ENCODE measurements at places on chromosomes 16 and 17.
A peak's percentile ranks its signal among the peaks of the same experiment; 100 is the strongest.

DNA sequence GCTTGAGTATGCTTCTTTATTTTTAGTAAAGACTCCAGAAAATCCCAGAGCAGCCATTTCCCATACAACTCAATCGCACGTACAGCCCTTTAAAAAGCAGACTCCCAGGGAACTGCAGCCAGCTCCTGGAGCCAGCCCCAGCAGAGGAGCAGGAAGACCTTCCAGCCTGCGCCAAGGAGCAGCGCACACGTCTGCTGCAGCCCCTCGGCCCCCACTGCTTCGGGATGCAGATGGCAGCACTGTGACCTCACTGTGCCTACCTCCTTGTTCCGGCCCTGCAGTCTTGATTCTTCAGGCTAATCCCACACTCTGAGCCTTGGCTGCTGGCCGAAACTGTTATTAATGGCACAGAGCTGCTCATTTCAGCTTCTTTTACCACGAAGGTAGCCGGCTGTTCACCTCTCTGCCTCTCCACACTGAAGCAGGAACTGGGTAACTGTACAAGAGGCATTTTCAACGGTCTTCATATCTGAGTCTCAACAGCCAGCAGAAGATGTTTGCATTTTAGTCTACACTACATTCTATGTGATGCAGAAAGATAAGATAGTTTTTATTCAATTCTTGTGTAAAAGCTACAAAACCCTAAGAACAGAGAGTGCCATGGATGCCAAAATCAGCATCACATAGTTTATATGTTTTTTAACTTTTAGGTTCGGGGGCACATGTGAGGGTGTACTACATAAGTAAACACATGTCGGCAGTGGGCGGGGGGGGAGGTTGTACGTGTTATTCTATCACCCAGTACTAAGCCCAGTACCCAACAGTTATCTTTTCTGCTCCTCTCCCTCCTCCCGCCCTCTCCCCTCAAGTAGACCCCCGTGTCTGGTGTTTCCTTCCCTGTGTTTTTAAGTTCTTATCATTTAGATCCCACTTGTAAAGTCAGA lies 130.9 kb downstream of the ANKRD11 start:
- DNase-seq = no peak

DNA sequence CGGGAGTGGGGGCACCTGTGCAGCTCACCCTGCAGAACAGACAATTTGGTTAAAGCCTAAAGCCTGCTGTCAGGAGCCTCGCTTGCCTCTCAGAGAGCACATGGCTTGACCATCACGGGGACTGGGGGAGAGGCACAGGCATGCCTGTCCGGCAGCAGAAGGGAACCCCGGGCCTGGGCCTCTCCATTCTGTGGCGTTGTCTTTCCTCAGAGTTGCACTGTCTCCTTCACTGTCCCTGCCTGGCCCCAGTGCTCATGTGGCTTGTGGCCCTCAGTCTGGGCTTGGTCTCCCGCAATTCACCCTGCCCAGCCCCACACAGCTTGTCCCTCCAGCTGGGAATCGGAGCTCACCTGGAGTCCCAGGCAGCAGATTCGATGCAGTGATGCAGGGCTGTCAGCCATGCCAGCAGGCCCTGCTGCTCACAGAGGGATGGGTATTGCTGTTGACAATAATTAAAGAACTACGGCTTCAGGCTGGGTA lies 189.9 kb downstream of the SEC14L1 start:
- no peak for DNase-seq

DNA sequence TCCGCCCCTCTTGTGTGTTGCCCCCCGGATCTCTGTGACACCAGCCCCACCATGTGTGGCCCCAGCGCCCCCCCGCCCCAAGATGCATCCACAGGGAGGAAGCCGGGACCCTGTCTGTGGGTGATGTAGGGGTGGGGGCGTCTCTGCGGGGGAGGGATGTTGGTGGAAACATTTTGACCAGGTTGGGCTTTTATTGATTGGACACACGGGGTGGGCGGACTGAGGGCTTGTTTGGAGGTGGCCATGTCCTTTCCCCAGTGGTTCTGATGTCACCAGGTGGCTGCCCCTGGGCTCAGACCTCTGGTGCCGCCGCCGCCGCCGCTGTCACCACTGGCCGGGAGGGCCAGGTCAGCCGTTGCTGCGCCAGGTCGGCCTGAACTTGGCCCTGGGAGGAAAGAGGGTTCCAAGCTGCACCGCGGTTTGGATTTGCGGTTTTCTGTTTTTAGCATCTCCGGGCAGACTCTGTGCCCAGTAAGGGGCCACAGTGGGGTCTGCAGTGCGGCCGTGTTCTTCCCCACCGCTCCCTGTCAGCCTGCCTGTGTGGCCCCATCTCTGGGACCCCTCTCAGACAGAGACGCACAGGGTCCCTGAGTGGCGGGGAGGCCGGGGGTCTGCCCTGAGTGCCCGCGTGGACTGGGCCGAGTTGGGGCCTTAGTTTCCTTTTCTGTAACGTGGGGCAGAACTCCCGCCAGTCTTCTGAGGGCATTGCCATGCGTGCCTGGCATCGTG lies 19.8 kb downstream of the GSE1 start:
- no peak for DNase-seq

- DNase-seq = peak; percentile 1
Measured at GRCh38 chr17:83189044-83190003, 109.9 kb downstream of the METRNL start.

DNA sequence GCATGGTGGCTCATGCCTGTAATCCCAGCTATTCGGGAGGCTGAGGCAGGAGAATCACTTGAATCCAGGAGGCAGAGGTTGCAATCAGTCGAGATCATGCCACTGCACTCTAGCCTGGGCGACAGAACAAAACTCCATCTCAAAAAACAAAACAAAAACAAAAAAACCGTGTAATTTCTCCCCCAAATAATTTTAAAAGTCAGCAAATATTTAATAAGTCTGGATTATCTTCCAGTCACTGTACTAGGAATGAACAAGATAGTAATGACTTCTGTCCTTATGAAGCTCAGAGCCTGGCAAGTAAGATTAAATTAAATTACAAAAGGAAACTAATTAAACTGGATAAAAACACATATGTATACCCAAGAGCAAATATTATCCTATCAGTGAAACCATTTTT lies 113.5 kb downstream of the DNAH3 start:
- DNase-seq = no peak

DNA sequence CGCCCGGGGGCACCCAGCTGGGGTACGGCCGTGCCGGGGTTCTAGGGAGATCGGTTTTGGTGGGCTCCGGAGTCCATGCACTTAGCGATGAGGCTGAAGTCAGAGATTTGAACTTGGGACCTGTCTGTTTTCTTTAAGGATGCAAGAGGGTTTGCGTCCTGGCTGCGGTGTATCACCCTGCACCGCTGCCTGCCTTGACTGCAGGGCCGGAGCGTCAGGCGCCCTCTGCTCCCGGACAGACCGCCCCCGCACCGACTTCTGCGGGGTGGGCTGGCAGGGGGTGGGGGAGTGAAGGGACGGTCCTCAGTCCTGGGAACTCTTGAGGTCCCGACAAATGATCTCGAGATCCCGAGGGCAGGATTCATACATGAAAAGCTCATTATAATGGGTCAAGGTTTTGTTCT lies 701 bp downstream of the PDP2 start:
- DNase-seq = no peak

- no peak for DNase-seq
Measured at GRCh38 chr16:67146523-67147357, 4.1 kb downstream of the B3GNT9 start.

GRCh38 chr17:42657824-42658588 lies 1.1 kb upstream of the TUBG2 start:
- no peak for DNase-seq

DNA sequence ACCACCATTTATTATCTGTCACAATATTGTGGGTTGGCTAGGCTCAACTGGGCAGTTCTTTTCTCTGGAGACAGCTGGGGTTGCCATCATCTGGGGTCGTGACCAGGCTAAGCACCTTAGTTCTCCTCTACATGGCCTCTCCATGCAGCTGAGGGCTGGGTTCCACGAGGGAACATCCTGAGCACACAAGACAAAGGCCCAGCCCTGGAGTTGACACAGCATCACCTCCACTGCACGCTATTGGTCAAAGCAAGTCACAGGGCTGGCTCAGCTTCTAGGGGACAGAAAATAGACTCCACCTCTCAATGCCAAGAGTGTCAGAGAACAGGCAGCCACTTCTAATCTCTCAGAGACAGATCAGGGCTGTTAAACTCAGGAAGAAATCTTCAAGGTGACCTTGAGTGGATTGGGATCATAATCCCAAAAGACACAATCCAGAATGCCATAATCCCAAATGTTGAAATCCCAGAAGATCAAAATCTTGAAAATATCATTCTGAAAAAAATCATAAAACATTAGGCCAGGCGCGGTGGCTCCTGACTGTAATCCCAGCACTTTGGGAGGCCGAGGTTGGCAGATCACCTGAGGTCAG lies 13.0 kb upstream of the USP10 start:
- DNase-seq = no peak

DNA sequence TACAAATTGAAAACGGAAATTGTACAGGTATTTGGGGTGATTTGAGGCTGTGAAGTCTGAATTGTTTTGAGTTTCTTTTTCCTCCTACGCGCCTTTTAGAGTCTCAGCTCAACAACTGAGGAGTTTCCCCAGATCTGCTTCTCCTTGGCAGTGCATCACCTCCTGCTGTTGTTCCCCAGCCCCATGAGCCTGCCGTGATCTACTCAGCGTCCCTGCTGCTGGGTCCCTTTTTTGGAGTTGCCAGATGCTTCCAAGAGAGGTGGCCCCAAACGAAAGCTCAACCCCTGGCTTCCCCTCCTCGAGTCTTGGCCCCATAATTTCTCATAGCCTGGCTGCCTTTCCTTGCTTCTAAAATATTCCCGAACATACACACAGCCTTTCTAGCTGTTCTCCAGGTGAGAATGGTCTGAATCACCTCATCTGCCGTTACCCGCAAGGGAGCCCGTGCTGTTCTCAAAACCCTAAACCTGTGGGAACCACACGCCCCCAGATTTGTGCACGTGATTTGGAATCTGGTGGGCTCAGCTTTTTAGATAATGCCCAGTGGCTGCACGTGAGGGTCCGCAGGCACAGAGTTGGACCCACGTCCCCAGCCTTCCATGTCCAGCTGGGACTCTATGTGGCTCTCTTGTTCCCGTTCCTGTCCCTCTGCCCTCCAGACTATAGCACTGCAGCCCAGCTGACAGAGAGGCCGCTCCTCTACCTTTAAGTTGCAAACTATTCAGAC lies 179.1 kb upstream of the CHMP6 start:
- DNase-seq = peak; percentile 50

- no peak for DNase-seq
Measured at GRCh38 chr16:10076037-10076436, 106.2 kb downstream of the GRIN2A start.

DNA sequence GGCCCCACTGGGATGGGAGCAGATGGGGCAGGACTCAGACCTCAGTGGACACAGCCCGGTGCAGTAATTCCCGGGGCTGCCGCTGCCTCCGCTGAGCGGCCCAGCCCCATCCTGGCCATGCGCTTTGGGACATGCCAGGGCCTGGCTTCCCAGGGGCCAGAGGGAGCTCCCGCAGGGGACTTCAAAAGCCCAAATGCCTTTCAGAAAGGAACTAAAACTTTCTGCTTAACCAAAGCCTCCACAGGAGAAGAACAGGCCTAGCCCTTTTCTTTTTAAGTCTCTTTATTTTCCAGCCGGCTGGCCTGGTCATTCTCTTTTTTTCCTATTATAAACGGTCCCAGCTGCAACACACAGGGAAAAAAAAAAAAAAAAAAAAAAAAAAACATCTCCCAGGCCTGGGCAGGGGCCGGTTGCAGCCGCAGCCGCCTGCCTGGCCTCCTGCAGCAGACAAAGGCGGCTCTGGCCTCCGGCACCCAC lies 10.7 kb upstream of the ZNF423 start:
- no peak for DNase-seq

GRCh38 chr16:89574681-89575246 lies 794 bp upstream of the CPNE7 start:
- DNase-seq = peak; percentile 55

DNA sequence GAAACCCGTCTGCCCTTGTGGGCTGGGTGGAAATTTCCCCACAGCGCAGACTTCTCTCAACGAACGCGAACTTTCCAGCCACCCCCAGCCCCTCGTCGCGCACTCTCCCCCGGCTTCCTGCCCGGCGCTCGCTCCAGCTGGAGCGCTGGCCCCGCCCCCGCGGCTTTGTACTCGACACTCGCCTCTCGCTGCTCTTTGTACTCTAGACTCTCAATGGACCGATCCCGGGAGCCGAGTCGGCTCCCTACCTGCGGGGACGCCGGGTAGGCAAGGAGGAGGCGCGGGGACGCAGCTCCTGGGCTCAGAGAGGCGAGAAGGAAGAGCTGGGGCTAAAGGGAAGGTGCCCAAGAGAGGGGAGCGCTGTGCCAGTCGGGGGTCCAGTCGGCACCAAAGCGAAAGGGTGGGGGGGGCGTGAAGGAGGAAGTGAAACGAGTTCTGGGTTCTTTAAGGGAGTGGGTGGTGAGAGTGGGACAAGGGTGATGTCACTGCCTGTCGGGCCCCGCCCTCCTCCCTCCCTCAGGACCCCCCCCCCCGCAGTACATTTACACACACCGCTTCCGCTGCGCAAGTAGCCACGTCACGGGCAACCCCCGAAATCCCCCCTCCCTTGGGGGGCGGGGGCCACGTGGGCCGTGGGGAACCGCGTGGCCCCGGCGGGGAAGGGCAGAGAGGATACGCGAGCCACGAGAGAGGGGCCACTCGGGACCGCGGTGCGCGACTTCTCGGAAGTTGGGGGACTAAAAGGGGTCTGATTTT lies 9.7 kb downstream of the KDM6B start:
- peak; percentile 89 for DNase-seq

All from stimulated activated CD4-positive, alpha-beta T cell treated with anti-CD3 and anti-CD28 coated beads, Interleukin-4, amount 100 ng/mL, for 24 hours (primary cell).